Activated T-cell treated with anti-CD3 and anti-CD28 coated beads for 48 hours (primary cell): ENCODE measurements at places on chromosomes 5 and 9.

- DNase-seq, result no peak
These were observed 142.7 kb downstream of the MLLT3 start for GRCh38 chr9:20479419-20480155.

- no peak for DNase-seq
These were observed 554.8 kb upstream of the SGCD start for GRCh38 chr5:155772009-155772662.

DNA sequence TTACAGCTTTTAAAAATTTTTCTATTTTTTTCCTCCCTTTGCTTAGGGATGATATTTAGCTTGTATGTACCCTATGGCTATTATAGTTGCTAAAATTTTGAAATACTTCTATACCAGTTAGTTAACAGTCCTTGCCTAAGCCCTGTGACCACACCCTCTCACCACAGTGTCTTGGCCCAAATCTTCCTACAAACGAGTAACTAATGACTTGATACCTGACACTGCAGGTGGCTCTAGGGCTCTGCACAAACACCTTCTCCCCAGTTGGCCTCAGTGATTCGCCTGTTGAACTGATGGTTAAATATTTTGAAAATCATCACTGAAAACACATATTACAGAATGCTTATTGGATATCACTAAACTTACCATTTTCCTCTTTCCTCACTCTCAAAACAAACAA, 449.6 kb upstream of the CHD1 start:
- no peak for DNase-seq

- DNase-seq, result no peak
These were observed 22.2 kb downstream of the TTLL11 start for GRCh38 chr9:122070728-122071515.

- DNase-seq, result no peak
These were observed 407.4 kb upstream of the SEMA6A start for GRCh38 chr5:116982035-116982434.

- DNase-seq, result no peak
These were observed 18.9 kb upstream of the S1PR3 start for GRCh38 chr9:88972401-88972800.
